HT-29 (cell line): ENCODE measurements at places on chromosomes 16 and 17.

DNA sequence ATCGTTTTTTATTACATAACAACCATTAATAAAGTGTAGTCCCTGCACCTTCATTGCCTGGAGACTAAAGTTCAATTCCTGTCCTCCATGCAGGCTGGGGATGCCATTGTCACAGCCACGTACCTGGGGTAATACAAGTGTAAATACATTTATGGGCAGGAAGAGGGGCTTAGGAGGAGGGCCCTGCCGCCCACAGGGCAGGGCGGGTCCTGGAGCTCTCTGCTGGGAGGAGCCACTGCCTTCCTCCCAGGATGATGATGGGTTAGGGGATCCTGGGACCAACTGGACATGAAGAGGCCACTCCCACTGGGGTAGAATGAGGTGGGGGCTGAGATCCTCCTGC lies 44.1 kb upstream of the SLC38A10 start:
- peak; percentile 60 for DNase-seq

- DNase-seq, result no peak
These were observed 5.2 kb downstream of the SECTM1 start for GRCh38 chr17:82328141-82328993.

- no peak for DNase-seq
These were observed 111.5 kb downstream of the ZFHX3 start for GRCh38 chr16:72936408-72936807.

- no peak for DNase-seq
These were observed 21.9 kb downstream of the ORC6 start for GRCh38 chr16:46711106-46712058.

DNA sequence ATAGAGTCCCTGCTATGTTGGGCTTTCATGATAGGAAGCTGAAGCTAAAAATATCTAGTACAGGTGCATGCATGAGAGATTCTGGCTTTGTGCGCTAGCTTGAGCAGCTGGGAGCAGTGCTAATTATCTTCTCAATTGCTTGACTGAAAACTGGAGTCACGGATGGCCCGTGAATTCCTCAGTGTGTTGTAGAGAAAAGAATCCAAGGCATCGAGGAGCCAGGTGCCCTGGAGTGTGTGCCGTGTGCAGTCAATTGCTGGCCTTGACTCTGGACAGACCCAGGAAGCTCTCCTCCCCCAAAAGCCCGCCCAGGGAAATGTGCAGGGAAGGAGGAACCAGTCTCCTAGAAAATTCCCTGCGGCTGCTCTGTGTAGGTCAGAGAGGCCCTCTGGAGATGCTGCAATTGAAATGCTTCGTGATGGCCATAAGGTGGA lies 14.2 kb downstream of the LGALS3BP start:
- DNase-seq, result no peak

GRCh38 chr16:25888868-25889267 lies 197.1 kb downstream of the HS3ST4 start:
- DNase-seq, result no peak

- DNase-seq, result no peak
These were observed 8.3 kb downstream of the WFDC1 start for GRCh38 chr16:84303023-84303422.

- DNase-seq, result no peak
These were observed 15.6 kb upstream of the NKD1 start for GRCh38 chr16:50532576-50532975.

DNA sequence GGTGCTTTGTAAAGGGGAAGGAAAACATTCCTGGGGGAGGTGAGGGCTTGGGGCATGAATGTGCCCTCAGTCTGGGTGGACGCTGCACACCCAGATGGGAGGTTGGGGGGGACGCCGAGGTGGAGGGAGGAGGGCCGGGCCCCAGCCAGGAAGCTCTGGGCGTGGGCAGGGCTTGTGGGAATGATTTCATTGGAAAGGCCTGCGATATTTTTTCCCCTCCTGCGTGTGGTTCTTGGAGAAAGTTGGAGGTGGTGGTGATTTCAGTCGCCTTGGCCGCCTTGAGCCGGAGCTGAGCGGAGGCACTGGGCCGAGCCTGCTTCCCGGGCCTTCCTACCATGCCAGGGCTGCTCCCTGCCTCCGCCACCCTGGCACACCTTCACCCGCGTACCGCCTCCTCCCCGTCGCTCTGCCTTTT lies 26.4 kb upstream of the CLEC18A start:
- no peak for DNase-seq

- no peak for DNase-seq
These were observed 62.1 kb upstream of the TEKT1 start for GRCh38 chr17:6893382-6894205.

DNA sequence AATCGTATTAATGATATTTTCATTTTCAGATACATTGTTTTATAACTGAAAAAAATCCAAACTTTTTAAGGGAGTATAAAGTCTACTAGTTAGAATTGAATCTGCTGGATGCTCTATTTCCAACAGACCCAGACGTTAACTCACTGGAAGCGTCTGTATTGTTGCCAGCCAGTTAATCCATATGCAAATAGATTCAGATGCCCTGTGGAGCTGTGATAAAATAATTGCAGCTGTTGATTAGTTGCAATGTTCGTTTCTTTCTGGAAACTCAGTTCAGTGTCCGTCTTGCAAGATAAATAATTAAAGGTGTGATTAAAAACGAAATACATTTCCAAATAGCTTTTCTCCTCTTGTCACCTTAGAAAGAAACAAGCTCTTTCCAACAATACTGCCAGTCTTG lies 5.1 kb upstream of the GNA13 start:
- no peak for DNase-seq

GRCh38 chr17:5068236-5068635 lies 10.0 kb upstream of the ZFP3 start:
- no peak for DNase-seq

- DNase-seq, result no peak
These were observed 1.8 kb upstream of the NSMCE1 start for GRCh38 chr16:27270349-27270748.

- no peak for DNase-seq
These were observed 10.6 kb downstream of the CDH16 start for GRCh38 chr16:66908116-66908515.

DNA sequence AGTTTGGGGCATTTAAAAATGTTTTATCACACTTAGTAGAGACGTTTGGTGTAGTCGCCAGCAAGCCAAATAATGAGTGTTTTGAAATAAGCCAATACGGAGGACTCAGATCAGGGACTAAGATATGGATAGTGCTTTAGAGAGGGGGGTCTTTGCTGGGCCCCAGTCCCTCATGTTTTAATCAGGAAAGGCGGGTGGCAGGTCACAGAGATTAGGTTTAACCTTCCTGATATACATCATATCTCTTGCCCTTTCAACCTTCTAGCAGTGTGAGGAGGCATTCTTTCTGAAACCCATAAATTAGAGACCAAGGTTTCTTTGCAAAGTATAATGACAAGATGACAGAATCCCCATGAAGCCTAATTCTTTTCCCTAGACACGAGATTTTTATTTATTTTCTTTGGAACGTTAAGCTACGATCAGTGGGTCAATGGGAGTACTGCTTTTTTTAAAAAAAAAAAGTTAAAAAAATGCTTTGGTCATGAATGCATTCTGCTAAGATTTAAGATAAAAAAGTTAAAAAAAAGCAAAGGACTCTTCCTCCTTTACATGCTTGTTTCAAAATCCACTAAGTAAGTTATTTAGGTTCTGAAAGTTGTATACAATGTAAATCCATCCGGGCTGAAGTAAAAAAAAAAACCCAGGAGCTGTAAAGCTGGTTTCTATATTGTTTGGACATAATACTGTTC lies 572.1 kb upstream of the SALL1 start:
- no peak for DNase-seq

DNA sequence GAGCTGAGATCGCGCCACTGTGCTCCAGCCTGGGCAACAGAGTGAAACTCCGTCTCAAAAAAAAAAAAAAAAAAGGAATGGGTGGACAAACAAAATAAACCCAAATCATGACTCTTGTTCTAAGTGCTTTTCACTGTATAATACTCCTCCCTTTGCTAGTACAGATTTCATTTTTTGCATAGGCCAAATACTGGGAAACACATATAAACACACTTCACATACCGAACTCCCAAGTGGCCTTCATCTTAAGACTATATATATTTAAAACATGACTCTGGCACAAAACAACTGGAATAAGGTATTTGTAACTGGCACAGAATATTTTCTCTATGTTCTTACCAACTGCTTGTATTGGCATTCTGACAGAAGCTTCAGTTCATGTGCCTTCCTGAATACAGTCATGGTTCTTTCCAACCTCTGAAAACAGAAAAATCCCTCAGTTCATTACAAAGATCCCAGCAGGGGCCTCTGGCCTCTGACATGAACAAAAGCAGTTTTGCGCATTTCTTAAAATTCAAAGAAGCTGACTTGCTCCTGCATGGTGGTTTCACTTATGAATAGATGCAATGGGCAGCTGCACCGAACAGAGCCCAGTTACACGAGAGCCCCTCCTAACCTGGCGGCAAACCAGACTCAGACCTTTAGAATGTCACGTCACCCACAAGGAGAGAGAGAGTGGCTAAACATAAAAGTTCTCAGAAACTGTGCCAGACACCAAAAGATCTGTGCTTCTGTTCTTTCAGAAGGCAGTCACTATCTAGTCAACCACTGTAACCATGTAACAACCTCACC lies 19.1 kb upstream of the COPRS start:
- no peak for DNase-seq

DNA sequence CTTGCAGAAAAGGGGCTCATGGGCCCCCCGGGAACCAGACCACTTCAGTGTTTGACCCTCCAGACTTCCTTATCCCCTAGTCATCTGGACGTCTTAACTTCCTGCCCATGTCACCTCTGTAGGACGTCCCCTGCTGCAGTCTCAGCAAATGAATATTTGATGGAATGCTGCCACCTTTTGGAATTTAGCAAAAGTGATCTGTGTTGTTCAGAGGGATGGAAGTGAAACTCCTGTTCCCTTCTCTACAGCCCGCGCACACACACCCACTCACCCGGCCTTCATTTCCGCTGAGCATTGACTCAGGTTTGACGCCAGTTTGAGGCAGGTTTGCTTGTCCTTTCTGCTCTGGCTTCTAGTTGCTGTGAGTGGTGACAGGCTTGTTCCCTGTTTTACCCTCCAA lies 507.2 kb upstream of the EEF2KMT start:
- DNase-seq, result peak; percentile 33

- no peak for DNase-seq
These were observed 37.9 kb downstream of the IRF8 start for GRCh38 chr16:85936816-85937215.

DNA sequence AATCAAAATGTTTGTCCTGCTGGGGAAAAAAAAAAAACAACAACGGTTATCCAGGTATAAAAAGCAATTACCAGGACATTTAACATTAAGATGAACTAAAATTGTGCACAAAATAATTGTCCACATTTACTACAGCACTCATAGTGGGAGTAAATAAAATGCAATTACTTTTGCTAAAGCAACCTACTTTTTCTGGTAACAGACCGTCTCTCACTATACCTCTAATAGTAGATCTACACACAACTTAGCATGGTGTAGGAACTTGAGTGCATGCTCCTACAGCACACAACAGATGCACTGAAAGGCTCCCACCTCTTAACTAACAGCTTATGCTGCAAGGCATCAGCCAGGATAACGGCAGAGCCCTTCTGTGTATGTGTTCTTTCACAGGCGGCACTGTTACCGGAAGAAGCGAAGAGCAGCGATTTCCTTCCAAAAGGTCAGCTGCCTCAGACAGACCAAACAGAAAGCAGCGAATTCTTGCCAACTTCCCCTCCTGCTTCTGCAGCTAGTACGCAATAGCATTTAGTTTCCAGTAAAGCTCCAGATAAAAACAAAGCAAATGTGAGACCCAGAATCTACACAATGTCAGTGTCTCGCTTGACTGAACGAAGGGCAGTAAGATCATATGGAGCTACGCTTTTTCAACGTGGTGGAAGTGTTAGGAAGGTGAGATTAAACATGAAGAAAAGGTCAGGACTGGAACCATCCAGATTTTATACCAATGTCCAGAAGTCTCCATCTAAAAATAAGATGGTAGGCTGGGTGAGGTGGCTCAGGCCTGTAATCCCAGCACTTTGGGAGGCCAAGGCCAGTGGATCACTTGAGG lies 27.6 kb downstream of the STAT5B start:
- DNase-seq, result no peak

GRCh38 chr16:83994703-83995102 lies 26.7 kb downstream of the NECAB2 start:
- no peak for DNase-seq

- DNase-seq, result peak; percentile 52
These were observed 186.0 kb upstream of the TNRC6C start for GRCh38 chr17:77772461-77772897.

DNA sequence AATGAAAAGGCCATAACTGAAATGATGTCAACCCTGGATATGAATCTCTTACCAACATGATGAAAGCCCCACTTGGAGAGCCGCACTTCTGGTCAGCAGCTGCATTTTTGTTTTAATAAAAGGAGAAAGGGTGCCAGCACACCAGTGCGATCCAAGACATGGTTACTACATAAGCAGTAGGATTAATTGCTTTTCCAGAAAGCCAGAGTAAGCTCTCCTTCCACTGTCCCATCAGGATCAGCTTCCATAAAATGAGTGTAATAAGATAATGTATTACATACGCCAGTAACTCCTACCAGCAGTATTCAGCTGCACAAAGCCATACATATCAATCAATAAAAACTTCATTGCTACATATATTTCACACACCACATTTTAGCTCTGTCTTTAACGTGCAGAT lies 26.3 kb upstream of the NACA2 start:
- no peak for DNase-seq

GRCh38 chr17:5413682-5414081 lies 5.8 kb downstream of the NUP88 start:
- peak; percentile 57 for DNase-seq

DNA sequence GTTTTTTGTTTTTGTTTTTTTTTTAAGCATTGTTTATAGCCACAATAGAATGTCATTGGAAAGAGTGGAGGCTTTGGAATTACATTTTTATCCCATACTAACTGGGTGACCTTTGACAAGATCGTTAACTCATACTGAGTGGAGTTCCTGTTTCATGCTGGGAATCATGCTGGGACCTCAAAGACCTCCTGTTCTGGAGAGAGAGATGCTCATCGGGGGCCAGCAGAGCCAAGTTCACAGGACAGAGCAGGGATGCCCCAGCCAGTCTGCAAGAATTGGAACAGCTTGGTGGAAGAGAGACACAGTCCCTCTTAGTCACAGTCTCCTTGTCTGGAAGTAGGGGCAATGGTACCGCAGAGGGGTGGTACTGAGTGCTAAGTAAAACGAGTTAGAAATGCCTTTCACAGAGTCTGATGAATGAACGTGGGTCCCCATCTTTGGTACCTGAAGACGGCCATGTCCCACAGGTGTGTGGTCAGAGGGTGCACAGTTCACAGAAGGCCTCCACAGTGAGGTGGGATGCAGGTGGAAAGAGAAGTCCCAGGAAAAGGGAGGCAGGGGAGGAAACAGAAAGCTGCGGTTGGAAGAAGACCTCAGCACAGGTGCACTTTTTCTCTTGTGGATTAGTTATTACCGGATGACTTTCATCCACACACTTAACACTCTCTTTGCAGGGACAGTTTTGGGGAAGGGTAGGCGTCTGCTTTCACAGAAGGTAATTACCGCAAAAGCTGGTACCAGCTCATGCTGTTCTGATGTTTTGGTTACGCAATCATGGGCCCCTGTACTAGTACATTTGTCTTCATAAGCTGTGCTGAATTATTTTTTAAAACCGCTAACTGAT lies 147.8 kb downstream of the PRKCA start:
- no peak for DNase-seq

- no peak for DNase-seq
These were observed 1529.0 kb downstream of the CDH11 start for GRCh38 chr16:63592852-63593251.
